ENCODE measurements at places on chromosomes 4 and X. TPM values are rescaled to one million over a fixed set of nuclear protein-coding genes. Genes with fewer than 3 reads are reported as not detected.

- no peak for DNase-seq
Observed at GRCh38 chr4:147049946-147050345, 104.3 kb upstream of the TTC29 start.

GRCh38 chrX:68947882-68948605, 119.2 kb downstream of the EFNB1 start:
- no peak for DNase-seq

GRCh38 chr4:139735381-139736273, 70.0 kb downstream of the MGST2 start:
- DNase-seq: no peak

GRCh38 chr4:106365613-106366012, 3.0 kb downstream of the GIMD1 start:
- no peak for DNase-seq

DNA sequence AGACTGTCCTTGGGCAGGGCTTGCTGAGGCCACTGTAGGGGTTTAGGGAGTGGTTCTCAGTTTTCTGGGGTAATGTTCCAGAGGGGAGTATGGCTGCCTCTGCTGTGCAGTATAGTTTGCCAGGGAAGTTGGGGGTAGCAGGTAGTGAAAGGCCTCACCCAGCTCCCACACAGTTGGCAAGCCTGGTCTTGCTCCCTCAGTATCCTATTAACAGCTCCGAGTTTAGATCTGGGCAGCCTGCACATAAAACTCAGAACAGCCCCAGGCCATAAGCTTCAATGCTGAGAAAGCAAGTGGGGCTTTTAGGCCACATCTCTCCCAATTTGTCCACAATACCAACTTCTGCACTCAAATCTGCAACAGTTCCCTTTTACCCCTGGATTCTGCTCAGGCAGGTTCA, 205.2 kb downstream of the GALNTL6 start:
- DNase-seq: no peak

DNA sequence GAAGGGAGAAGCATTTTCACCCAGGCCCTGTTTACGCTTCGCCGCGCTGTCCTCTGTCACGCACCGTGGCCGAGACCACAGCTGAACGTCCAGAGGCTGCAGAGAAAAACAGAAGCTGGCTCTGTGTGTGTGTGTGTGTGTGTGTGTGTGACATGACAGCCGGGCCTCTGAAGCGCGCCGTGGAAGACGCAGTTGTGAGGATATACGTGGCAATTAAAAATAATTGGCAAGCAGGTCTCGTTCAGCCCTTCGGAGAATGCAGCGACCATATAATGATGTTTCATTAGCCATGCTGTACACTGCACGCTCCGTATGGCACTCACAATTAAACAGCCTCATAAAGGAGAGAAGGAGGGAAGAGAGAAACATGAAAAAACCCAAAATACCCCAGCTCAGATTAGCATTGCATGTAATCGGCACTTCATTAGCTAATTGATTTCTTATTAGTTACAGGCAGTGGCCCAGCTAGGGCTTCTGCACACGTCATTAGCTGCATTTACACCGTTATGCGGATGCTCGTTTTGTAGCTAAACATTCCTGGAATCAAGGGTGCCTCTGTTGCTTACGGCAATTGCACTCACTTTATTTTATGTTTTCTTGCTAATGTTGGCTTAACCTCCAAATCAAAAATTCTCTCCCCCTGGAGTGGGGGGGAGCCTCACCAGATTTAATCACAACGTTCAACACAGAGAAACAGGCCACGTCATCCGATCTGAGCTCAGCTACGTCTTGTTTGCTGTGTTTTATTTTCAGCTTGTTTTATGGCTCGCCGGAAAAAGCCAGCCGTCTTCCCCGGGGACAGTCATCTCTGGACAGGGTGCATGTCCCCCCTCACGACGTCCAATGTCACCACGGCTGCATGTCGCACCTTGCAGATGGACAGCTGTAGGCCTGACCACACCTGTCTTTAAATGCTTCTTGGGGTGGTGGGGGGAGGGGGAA, 74.6 kb upstream of the SHOX start:
- no peak for DNase-seq

DNA sequence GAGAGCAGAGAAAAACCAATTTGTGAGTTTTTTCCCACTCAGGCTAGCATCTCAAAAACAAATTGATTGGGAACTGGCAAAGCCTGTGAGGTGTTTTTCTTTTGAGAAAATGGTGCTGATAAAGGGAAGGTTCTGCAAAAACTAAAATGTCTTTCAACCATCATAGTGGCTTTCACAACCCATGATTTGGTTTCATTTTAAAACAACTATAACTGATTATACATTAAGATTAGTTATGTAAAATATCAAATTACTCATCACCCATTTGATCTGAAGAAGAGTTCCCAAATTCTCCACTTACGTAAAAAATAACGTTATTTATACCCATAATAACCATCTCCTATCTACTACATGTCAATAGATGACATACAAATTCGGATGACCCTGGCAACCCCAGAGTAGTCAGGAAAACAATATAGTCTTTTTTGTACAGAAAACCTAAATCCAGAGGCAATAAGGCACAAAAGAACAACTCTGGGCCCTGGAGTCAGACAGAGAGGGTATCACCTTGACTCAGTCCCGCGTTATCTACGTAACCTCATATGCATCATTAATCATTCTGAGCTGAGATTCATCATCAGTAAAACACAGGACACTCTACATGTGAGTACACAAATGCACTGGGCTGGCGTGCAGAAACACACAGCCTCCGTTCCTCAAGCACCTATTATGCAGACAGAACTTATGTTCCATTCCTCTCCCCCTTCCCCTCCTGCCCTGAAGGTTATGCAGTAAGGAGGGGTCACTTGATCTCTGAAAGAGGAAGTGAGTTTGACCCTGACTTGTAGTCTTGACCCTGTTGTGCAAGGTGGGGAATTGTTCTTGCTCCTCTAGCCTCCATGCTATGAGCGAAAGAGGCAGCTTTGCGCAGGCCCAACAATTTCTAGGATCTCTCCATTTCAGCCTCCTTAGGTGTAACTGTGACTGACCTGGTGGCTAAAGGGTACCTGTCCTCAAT, 82.2 kb downstream of the SLC9A7 start:
- DNase-seq: no peak

DNA sequence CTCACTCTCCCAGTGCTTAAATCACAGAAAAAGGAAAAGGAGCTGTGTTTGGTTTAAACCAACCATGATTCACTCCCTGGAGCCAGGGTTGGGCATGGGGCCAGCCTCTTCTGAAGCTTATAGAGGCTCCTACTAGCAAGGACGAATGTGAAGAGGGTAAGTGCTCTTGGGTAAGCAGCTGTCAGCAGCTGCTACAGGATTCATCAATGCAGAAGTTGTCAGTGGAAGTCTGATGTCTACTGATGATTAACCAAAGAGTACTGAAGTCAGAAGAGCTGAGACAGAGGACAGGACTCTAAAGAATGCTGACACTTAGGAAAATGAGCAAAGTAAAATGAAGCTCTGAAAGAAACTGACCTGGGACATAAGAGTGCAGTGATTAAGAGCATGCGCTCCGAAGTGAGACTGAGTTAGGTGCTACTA, 32.7 kb upstream of the JADE1 start:
- no peak for DNase-seq

- no peak for DNase-seq
Observed at GRCh38 chr4:69984030-69984443, 11.7 kb upstream of the STATH start.

GRCh38 chr4:41294445-41295062, 37.8 kb downstream of the UCHL1 start:
- no peak for DNase-seq

GRCh38 chr4:1541449-1542225, 135.4 kb upstream of the NKX1-1 start:
- no peak for DNase-seq

GRCh38 chrX:136268051-136269048, 17.1 kb upstream of the MAP7D3 start:
- peak; percentile 47 for DNase-seq

DNA sequence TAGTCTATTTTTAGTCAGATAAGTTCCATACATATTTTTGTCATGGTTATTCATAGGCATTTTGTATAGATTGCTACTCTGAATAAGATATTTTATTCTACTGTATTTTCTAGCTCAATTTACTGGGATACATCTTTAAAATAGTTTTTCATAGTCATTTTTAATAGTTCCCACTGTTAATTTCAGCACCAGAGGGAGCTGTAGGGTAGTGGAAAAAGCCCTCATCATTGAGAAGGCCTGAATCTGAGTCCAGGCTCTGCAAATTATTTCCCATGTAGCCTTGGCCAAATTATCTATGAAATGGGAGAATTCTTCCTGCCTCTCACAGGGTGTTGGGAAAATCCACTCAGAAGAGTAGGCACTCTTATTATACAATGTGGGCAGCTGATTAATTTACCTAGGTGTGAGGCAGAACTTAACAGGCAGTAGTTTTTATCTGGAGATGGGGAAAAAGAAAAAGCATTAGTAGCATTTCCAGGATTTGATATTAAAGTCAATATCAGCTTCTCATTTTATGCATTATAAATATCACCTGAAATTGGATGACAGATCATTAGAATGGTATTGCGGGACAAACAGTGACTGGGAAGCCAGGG, 102.9 kb upstream of the PAQR3 start:
- no peak for DNase-seq

- no peak for DNase-seq
Observed at GRCh38 chr4:15703439-15703838, 574 bp downstream of the BST1 start.

DNA sequence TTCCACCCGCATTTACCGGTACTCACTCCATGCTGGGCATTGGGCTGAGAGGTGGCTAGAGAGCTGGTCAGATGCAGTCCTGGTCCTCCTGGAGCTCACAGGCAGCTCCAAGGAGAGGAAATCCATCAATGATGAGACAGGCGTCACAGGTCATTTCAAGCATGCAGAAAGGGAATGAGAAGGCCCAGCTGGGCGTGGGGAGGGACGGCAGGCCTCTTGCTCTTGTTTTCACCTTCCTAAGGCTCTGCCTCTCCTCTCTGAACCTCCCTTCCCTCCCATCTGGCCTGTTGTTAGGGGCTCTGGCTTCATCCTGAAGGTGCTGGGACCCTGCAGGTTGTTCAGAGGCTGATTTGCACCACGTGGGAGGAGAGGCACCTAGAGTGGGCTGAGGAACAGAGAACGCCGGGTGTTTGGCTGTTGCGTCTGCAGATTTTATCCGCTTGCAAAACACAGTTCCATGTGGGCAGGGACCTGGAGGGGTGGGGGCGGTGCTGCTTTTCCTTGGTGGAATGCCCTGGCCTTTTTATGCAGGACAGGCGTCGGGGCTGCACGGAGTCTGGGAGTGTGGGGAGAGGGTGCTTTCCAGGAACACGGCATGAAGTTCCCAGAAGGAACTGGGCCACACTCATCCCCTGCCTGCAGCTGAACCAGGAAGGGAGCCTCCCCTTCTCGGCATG, 81.5 kb upstream of the PSAPL1 start:
- no peak for DNase-seq

DNA sequence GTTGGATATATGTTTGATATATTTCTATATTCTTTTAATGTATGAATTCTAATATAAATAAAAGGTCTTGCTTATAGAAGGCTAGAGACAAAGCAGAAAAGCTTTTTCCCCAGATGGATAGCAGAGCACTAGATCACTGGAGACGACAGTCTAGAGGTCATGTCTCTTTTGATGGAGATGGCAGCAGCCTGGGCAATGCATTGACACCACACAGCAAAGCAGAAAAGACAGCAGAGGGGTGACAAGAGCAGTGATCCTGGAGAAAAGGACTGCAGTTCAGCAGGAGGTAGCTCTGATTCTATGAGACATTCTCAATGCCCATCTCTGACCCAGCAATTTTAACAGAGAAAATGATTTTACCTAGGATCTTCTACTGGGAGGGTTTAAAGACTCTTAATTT, 210.6 kb downstream of the DTHD1 start:
- no peak for DNase-seq

DNA sequence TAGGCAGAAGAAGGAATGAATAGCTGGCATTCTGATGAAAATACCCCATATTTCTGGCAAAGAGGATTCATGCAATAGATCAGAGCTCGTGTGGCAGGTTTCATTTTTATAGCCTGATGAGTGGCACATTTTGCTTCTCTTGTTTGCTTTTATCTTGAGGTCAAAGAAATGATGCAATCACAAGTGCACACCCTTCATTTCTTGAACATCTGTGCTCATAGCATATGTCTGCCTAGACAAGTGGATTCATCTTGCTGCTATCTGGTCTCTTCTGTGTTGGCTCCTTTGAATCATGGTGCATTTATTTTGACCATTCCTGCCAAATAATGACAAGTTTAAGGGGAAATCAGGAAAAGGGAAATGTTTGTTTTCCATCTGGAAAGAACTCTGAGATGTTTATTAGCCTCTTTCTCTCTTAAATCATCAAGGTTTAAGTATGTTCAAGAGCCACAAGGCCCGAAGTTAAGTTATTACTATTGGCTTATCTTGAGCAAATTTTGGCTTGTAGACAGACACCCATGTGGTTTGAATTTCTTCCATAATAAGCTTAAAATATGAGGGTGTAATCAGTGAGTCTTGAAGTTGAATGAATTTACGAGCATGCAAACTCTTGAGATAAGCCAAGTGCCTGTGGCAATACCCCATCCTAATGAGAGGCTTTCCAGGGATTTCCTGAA, 59.3 kb upstream of the HS3ST1 start:
- no peak for DNase-seq

GRCh38 chr4:81839347-81840042, 367.8 kb upstream of the RASGEF1B start:
- DNase-seq: no peak

- no peak for DNase-seq
Observed at GRCh38 chr4:146237092-146237491, 22.8 kb downstream of the REELD1 start.

DNA sequence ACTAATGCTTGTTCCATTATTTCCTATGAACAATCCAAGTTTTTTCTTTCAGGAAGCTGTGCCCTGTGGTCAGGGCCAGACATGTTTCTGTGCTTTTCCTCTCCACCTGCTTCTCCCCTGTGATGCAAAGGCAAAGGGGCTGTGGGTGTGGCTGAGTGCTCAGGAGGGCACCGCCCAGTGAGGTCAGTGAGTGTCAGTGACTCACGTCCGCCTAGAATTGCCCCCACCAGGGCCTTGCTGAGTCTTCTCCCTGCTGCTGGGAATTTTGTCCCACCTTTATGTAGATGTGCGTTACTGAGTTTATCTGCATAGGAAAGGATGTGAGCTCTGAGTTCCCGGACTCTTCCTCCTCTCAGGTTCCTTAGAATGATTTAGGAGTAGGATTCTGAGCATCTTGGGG, 283.2 kb downstream of the DCHS2 start:
- no peak for DNase-seq

Gene XG
- polyA plus RNA-seq: not detected

Gene CTAG2
- polyA plus RNA-seq: not detected

Gene MAGEB5
- polyA plus RNA-seq: not detected

Gene PCYT1B
- polyA plus RNA-seq: 0.10 TPM

Gene PRKG2
- polyA plus RNA-seq: not detected

Gene RGN
- polyA plus RNA-seq: not detected

Gene UCP1
- polyA plus RNA-seq: not detected

Gene CT47B1
- polyA plus RNA-seq: not detected

Gene ENPEP
- polyA plus RNA-seq: not detected

Measured in immature natural killer cell (primary cell).